ENCODE measurements at places on chromosomes 12 and 14.

DNA sequence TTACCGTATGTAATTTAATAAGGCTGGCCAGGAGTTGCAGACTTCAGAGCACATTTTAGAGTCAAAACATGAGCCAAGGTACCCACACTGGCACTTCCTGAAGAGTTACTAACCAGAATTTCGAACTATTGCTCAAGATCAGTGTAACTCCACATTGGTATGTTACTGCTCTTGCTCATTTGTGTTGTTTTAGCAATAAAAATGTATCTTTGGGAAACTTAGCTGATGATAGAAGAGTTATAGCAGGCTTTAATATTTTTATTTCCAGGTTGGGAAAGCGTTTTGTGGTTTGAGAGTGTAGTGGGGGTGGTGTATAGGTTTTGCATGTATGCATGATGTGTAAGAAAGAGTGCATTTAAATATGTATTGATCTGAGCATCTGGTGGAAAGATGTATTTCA is 96.6 kb downstream of the SCN8A start:
- no peak for DNase-seq

DNA sequence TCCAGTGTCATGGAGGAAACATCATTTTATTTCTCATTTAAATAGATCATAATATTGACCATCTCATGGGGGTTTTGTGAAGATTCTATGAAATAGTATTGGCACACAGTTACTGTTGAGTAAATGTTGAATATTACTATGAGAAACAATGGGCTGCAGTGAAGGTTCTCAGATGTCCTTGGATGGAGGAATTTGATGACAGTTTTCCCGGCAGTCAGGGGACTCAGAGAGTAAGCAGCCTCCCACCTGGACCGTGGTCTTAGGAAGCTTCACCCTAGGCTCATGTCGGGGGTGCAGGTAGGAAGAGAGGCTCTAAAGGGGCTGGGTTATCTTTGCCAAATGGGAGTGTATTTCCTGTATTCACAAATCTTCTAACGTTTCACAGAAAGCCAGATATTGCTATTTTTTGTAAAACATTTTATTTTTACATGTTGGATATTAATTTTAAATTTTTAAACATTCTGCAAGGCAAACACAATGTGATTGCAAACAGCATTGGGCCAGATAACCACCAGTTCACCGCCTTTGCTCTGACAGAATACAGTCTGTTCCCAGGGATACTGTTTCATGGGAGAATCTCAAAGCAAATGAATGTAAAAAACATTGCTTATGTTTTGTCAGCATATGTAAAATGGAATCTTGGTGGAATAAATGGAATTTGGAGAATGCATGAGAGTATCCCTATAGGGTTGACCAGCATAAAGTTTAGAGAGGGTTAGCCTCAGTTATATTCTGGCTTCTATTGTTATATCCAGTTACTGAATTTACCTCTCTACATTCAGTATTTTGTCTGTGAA is 380.8 kb upstream of the TMEM132C start:
- no peak for DNase-seq

- no peak for DNase-seq
Observed at GRCh38 chr14:78762331-78762730, 592.2 kb downstream of the NRXN3 start.

DNA sequence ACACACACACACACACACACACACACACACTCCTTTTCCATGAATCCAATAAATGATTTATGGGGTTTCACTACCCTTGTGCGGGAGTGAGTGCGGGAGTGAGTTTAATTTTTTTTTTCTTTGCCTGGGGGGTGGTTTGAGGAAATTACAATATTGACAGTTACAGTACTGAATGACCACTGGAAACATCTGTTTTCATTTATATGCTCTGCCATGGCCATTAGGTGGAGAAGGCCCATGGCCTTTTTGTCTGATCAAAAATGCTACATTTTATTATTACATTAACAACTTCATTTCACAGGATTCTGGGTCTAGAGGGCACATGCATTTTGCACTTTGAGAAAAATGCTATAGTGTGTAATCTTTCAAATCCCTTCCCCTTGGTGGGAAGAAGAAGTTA is 5.9 kb downstream of the TBX3 start:
- DNase-seq, result no peak

DNA sequence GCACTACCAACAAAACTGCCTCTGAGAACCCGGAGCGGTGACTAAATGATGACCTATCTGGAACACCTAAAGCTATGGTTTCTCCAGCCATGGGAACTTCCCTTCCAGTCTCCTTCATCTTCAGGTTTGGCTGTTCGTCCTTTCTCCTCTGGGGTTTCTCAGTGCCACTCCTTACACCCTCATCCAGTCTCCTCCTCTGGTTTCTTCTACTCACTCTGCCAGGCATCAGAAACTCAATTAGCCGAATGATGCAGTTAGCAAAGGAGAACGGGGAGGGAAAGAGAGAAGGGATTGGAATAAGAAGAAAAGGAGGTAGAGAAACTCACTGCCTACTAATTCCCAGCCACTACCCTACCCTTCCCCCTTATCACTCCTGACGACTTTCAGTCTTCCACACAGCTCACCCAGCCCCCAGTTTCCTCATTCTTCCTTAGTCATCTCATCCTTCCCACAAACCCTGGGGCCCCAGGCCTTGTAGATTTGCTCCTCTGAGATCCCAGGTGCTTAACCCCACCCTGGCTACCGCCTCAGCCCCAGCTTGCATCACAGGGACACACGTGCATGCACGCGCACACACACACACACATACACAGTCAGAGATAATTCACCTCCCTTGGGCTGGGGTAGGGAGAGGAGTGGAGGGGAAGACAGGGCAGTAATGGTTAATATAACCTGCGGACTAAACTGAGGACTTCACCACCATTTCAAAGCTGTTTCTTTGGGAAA is 13.0 kb downstream of the FGD6 start:
- DNase-seq, result peak; percentile 85

- DNase-seq, result peak; percentile 61
Observed at GRCh38 chr14:58535044-58535443, 102.7 kb upstream of the DACT1 start.

GRCh38 chr12:101257357-101257756 is 22.5 kb upstream of the UTP20 start:
- DNase-seq, result no peak

- no peak for DNase-seq
Observed at GRCh38 chr12:4320497-4320852, 538 bp upstream of the TIGAR start.

DNA sequence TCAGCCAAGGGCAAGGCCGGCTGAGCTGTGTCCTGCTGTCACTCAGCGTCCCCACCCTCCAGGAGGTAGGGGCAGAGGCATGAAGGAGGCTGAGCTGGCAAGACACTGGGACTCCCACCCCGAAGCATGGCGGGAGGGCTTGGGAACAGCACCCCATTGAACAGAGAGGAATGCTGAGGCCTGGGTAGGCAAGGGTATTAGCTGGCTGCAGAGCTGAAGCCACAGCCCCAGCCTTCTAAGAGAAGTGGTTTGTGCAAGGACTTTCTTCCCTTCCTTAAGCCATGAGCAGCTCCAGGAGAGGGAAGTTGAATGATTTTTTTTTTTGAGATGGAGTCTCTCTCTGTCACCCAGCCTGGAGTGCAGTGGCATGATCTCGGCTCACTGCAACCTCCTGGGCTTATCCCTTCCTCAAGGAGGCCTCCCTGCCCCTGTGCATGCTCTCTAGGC is 6.6 kb upstream of the CFAP73 start:
- DNase-seq, result no peak

DNA sequence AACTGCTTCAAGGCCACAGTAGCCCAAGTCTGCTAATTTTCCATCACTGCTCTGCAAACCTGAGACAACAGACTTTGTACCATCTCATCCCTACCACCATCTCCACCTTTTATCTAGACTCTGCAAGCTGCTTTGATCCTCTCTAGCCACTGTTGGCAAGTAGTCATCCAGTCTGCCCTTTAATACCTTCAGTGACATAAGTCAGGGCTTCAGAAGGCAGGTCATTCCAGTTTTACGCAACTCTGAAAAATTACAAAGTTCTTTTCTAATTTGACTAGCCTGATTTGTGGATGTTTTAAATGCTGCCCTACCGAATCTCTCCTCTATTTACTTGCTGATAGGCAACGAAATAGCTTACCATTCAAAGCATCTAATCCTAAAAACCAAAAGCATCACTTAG is 2.8 kb downstream of the FERMT2 start:
- DNase-seq, result no peak

GRCh38 chr14:90963343-90963742 is 97.1 kb downstream of the RPS6KA5 start:
- no peak for DNase-seq

DNA sequence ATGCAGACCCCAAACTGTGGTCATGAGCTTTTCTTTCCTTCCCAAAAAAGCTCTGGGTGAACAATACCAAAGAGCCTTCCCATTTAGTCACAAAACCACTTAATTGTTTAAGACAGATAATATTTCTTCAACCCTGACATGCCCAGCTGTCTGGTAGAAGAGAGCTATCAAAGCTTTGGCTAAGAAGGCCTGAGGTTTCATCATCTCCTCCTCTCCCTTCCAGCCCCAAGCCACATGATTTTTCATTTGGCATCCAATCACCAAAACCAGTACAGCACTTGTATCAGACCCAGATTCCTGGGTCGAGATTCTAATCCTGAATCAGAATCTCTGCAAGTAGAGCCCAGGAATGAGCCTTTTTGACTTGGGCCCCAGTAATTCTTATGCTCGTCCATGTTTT is 199.6 kb upstream of the TMEM260 start:
- DNase-seq, result no peak

- DNase-seq, result peak; percentile 63
Observed at GRCh38 chr12:63915105-63915800, 70.8 kb downstream of the SRGAP1 start.

DNA sequence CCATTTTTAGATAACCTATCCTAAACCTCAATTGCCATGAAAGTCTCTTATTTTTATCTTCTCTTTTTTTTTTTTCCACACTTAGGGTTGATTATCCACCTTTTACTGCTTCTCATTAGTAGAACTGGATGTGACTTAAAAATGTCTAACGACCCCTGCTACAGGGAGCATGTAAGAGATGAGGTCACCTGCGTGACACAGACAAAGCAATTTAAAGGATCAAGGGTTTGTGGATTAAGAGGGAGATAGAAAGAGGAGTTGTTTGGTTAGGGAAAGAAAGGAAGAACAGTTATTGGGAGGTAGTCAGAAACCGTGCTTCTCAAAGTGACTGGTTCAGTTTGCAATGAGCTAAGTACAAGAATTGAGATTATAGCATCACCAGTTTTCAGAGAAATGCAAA is 239.1 kb downstream of the ALX1 start:
- DNase-seq, result no peak

GRCh38 chr12:62995097-62995496 is 60.1 kb upstream of the PPM1H start:
- DNase-seq, result no peak

- DNase-seq, result peak; percentile 54
Observed at GRCh38 chr12:47686645-47687240, 19.1 kb downstream of the RPAP3 start.

GRCh38 chr12:116969615-116970585 is 59.1 kb downstream of the FBXW8 start:
- no peak for DNase-seq

DNA sequence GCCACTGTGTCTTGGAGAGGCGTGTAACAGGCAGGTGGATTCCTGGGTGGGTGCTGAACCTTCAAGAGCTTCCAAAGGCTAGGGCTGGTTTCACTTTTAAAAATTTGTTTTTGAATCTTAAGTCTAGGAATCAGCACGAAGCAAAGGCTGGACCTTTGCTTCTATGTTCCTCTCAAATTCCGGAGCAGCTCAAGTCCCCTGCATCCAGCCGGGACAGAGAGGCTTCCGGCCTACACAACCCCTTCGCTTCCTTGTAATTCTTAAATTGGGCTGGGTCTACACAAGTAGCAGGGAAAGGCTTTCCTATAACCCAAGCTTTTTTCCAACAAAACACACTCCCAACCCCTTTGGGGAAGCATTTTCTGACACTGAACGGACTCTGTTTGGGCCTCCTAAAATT is 8.3 kb downstream of the HOXC12 start:
- DNase-seq, result no peak

DNA sequence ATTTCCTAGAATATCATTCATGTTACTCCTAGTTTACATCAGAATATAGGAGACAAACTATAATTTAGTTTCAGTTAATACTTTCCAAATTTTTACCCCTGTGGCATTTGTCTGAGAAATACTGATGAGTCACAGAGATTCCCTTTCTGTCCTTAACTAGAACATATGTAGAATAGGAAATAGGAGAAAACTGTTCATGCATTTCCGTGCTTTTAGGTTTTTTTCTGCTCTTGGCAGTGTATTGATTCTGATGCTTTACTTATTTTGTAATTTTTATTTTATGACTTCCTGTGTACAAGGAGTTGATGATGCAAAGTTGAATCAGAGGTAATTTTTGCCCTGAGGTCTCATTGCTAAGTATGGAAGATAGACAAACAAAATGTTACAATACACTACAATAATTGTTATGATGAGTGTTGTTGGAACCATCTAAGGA is 23.0 kb downstream of the MNAT1 start:
- DNase-seq, result peak; percentile 56

- DNase-seq, result no peak
Observed at GRCh38 chr12:86249276-86249675, 6.9 kb downstream of the MGAT4C start.

DNA sequence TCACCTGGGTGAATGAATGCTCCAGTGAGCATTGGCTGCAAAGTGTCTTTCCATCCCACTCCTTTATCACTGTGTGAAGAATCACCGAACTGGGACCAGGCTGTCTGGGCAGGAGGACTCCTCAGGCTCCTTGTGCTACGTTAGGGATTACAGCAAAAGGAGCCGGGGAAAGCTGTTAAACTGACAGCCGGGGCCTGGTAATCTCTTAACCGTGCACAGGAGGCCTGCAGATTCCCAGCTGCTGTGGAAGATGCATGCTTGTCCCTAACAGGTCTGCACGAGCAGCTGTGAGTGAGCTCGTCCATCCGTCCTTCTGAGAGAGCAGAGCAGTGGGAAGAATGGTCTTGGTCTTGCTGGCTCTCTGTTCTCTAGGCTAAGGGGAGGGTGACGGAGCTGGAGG is 231.5 kb downstream of the AACS start:
- DNase-seq, result no peak

DNA sequence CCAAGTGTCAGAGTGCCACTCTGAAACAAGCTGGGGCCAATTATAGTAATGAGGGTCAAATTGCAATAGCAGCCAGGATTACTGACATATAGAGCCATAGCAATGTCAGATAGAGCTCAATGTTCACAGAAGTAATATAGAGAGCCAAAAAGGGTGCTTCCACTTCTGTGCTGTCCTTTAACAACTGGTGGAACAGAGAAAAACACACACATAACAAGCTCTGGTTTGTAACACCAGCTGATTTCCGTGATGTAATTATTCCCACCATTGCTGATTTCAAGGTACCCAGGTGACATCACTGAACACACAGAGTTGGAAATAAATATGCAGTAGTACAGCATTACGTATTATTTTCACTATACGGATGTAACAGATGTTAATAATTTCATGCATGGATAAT is 3.0 kb upstream of the CLEC2B start:
- no peak for DNase-seq

- no peak for DNase-seq
Observed at GRCh38 chr14:96754845-96755184, 42.4 kb upstream of the VRK1 start.

- DNase-seq, result no peak
Observed at GRCh38 chr12:79655036-79655435, 35.7 kb downstream of the PAWR start.

Data from endothelial cell of umbilical vein (primary cell).